Stimulated activated CD4-positive, alpha-beta T cell treated with anti-CD3 and anti-CD28 coated beads, Interleukin-12 subunit alpha, Interleukin-12 subunit beta, amount 100 ng/mL, for 4 hours (primary cell): ENCODE measurements at places on chromosomes 12 and 14.

DNA sequence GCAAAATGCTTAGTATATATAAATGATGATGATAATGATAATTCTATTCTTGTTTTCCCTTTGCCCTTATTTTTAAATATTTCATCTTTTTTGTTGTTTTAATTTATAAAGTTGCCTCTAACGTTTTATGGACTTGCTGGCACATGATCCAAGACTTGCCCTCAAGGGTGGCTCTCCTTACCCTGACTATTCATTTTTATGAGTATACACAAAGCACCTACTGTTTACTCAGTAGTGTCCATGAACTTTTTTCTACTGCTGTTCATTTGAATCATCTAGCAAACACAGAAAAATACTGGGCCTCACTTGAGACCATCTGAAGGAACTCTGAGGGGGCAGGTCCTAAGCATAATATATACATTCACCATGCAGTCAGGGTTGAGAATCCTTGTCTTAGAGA is 276.2 kb downstream of the AACS start:
- DNase-seq = no peak

DNA sequence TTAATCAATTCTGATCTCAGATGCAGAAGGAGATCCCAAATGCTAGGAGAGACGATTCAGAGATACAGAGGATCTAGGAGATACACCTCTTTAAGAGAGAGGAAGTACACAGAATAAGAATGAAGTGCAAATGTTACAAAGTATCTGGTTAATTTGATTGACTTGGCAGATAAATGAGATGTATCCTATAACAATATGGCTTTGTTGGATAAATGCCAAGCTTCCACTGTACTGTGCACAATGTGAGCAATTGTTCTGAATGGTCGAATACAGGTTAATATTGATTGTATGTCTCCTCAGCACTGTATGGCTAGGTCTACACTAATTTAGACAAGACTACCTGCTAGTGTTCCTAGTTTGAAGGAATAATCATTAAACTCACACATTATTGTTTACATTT is 119.6 kb upstream of the PTPRB start:
- DNase-seq = no peak

- no peak for DNase-seq
Observed at GRCh38 chr14:93104961-93105360, 10.8 kb downstream of the ITPK1 start.

GRCh38 chr12:2023365-2023764 is 19.1 kb upstream of the DCP1B start:
- no peak for DNase-seq

- DNase-seq = no peak
Observed at GRCh38 chr12:2283480-2283879, 230.7 kb downstream of the CACNA1C start.

- DNase-seq = no peak
Observed at GRCh38 chr14:35362911-35363374, 41.6 kb downstream of the NFKBIA start.

DNA sequence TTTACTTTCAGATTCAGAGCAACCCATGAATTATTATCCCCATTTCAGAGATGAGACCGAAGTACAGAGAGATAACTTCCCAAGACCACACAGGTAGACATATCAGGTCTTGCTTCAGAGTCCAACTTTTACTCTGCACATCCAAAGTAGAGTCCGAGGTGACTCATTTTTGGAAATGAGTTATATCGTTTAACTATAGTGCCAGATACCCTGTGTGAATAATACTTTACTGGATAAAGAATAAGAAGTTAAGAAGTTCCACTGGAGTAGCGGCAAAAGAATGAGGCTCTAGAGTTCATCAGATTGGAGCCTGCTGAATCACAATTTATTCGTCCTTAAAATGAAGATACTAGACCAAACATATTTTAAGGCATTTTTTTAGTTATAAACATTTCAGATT is 124.7 kb downstream of the EPS8 start:
- DNase-seq = no peak

DNA sequence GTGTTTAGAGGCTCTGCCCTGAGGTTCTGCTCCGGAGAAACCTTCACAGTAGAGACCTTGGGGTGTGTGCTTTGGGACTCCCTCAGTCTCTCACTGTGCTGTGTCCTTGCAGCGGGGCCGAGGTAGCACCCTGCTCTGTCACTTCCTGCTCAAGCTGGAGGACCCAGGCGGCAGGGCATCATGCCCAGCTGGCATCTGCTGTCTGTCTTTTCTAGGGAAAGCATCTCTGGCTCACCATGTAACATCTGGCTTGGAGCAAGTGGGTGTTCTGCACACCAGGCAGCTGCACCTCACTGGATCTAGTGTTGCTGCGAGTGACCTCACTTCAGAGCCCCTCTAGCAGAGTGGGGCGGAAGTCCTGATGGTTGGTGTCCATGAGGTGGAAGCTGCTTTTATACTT is 124.5 kb downstream of the ESRRB start:
- no peak for DNase-seq

- DNase-seq = no peak
Observed at GRCh38 chr12:75646329-75647210, 135.2 kb upstream of the KRR1 start.

GRCh38 chr12:119786539-119786938 is 90.6 kb downstream of the CIT start:
- DNase-seq = no peak

DNA sequence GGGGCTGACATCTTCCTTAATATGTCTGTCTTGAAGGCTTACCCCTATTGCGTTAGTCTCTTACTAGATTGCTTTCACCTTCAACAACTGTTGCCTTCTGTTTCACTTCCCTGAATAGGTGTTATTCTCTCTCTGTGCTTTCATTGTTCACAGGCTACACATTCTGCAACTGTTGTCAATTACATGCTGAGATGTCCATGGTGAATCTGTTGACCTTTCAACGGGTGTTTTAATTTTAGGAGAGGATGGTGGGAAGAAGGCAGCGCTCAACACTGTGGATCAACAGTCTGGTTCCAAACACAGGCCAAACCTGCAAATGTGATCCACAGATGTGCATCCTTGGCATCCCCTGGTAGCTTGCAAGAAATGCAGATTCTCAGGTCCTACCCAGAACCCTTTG is 101.9 kb downstream of the DACT1 start:
- no peak for DNase-seq

- DNase-seq = no peak
Observed at GRCh38 chr12:117845271-117845904, 123.4 kb downstream of the KSR2 start.

DNA sequence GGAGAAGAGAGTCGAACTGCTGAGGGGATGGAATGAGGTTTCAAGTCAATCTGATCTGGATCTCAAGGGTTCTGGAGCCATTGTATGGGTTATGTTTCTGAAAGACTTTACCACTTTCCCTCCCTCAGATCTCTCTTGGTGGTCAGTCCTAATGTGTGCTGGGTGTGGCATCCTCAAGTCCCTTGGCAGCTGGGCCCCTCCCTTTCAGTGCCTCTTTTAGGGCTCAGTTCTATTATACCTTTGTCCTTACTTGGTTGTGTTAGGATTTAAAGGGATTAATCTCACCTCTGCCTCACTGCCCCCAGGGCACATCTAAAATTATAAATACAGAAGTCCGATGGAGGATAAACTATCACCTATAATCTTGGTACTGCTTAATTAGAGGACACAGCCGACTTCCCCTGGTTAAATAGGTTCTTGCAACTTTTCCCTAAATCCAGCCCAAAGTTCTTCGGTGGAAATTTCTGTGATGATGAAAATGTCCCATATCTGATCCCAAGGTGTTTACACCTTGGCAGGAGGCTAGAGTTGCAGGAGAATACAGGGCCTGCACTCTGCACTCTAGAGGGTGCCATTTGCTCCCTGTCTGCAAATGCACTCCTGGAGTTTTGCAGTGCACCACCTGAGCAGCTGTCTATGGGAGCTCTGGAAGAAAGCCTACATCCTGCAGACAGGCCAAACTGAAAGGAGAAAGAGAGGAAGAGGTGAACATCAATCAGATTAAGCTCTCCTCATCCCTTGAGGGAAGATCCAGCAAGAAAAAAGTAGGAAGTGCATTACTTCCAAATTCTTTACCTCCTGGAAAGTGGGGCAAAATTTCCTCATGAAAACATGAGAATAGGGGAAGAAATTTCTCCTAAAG is 106.8 kb downstream of the NUAK1 start:
- no peak for DNase-seq

DNA sequence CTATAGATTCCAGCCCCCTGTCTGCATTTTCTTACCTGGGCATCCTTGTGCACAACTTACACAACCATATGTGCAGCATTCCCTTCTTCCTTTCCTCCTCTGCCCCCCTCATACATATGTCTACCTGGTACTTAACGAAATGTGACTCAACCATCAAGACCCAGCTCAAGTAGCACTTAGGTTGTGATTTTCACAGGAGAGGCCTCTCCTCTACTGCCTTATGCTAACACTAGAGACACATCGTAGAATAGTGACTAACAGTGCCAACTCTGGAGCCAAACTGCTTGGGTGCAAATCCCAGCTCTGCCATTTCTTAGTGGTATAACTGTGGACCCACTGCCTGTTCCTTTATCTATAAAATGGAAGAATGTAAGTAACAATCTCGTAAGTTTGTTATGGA is 24.1 kb upstream of the PLEKHA5 start:
- no peak for DNase-seq

DNA sequence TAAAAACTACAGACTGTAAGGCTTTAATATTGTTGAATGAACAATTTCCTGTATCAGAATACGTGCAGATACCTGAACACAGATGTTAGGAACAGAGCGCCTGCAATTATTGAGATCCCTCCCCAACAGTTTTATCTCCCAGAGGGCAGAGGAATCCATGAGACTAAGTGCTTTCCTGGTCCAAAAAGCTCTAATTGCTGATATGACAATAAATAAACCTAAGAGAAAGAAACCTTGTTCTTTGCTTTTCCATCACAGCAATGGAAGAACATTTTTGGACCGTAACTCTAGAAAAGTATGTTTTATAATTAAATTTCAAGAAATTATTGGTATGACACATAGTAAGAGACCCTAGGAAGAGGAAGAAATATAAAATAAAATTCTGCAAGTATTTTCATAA is 13.0 kb upstream of the KRT83 start:
- no peak for DNase-seq

GRCh38 chr14:26218861-26219260 is 379.0 kb downstream of the NOVA1 start:
- no peak for DNase-seq

- no peak for DNase-seq
Observed at GRCh38 chr12:34296143-34297041, 274.1 kb downstream of the ALG10 start.

DNA sequence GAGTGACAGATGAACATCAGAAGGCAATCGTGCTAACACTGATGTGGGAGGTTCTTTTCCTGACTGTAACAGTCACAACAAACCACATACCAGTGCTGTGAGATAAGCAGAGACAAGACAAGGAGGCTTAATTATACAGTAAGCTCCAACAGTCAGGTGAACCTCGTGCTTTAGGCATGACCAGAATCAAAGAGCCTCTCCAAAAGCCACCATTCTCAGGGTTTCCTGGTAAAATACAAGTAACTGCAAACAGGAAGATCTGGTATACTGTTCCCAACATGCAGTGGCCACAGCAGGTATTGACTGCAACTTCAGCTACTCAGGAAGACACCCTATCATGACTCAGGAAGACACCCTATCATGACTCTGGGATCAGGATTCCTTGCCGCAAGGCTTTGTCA is 47.3 kb upstream of the GTF2A1 start:
- no peak for DNase-seq
